ENCODE measurements at places on chromosomes 7 and 10.
A peak's percentile ranks its signal among the peaks of the same experiment; 100 is the strongest.

DNA sequence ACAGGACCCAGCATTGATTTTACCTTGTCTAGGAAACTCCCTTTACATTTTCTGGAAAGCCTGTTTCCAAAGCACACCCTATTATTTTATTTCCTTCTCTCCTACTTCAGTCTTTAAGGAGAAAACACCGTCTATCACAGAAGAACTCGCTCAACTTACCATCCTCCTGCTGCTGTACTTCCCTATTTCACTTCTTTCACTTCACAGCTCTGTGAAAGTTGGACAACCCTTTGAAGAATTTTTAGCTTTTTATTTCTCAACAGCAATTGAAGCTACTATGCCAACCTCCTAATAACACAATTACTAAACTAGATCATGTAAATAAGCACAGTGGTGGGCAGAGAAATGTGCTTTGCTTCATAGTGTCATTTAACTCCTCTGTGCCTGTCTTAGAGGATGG, 166.5 kb downstream of the TFEC start:
- DNase-seq, result no peak

DNA sequence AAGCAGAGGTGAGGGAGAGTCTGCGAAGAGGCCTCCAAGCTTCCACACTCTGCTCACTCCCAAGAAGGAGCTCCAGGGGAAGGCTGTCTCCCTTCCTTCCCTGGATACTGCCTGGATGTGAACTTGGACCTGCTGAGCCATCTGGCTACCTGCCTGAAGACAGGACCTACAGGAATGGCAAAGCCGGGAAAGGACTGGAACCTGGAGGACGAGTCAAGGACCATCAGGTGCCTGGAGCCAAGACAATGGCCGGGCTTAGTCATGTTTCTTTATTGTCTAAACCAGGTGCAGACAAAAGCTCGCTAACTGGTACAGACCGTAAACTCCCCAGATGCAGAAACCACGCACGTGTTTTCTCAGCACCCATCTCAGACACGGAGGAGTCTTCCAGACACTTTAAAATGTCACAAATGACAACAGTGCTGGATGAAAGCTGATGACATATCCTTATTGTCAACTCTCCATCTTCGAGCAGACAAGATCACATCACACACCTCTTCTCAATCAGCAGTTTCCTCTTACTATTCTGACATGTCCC, 12.1 kb downstream of the ASB13 start:
- DNase-seq, result no peak

GRCh38 chr10:27638071-27638750, 107.4 kb downstream of the MKX start:
- no peak for DNase-seq

DNA sequence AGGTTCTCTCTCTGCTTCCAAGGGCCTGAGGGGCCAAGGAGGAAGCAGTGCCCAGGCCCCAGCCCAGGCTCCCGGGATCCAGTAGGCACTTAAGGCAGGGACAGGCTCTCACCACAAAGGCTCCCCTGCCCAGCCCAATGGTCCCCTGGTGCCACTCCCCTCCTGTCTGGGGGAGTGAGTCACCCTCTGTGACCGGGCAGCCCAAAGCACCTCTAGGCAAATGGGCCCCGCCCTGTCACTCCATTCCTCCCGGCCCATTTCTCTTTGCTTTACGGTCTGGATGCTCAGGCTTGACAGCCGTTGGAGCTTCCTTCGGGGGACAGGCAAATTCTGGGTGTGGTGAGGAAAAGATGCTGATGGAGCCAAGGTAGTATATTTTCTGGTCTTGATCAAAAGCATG, at the start of gene CALHM3:
Gene CALHM3 (minus strand): TSS at position 106 of the 400 bp plus-strand sequence. CDS start 208 bp downstream, outside the sequence.
- DNase-seq, result no peak

- peak; percentile 16 for DNase-seq
Observed at GRCh38 chr10:74244097-74244685, 93.2 kb downstream of the ADK start.

- DNase-seq, result no peak
Observed at GRCh38 chr7:95871896-95872295, 99.5 kb downstream of the DYNC1I1 start.

DNA sequence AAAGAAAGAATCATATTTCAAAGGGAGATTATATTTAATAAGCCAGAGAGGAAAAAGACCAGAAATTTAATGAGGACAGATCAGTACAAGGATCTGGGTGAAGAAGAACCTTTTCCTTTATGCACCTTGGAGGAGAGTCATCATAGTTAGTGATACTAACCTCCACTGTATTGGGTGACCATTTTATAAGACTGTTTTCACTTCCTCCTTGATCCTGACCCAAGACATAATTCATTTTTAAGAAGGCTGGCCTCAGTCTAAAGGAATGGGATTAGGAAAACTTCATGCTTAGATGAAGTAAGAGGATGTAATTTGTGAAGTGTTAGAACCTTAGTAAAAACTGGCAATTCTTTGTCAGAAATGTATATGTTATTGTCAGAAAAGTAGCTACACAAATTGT, 68.6 kb downstream of the ADAM22 start:
- DNase-seq, result no peak

- no peak for DNase-seq
Observed at GRCh38 chr10:129446183-129446581, 20.9 kb upstream of the MGMT start.

DNA sequence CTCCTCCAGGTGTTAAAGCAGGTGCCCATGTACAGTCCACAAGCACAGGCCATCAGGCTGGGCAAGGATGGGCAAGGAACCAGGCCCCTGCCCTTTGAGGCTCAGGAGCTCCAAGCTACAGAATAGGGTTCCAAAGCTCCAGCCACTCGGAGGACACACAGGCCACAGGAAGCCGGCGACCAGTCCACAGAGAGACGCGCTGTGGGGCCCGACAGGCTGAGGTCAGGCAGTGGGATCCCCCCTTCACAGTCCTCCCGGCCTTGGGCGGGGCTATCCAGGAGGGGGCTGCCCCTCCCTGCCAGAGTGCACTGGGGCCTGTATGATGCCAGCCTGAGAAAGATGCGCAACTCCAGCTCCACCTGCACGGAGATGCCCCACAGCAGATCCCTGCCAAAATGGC, 34.0 kb downstream of the MAD1L1 start:
- DNase-seq, result no peak

DNA sequence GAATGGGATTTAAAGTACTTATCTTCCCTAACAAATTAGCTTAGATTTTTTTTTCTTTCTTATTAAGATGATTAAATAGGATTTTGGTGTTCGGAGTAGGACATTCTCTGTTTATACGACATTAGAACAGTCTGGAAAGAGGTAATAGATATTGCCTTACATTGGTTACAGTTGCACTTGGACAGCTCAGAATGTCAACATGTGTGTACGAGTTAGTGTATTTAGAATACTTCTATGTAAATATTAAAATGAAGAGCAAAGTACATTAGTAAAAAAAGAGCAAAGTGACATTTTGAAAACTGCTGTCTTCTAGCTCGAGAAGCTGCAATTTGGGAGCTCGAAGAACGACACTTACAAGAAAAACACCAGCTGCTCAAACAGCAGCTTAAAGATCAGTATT, 51.5 kb downstream of the SLK start:
- DNase-seq, result no peak

- peak; percentile 77 for DNase-seq
Observed at GRCh38 chr7:79664884-79665676, 211.6 kb upstream of the MAGI2 start.

DNA sequence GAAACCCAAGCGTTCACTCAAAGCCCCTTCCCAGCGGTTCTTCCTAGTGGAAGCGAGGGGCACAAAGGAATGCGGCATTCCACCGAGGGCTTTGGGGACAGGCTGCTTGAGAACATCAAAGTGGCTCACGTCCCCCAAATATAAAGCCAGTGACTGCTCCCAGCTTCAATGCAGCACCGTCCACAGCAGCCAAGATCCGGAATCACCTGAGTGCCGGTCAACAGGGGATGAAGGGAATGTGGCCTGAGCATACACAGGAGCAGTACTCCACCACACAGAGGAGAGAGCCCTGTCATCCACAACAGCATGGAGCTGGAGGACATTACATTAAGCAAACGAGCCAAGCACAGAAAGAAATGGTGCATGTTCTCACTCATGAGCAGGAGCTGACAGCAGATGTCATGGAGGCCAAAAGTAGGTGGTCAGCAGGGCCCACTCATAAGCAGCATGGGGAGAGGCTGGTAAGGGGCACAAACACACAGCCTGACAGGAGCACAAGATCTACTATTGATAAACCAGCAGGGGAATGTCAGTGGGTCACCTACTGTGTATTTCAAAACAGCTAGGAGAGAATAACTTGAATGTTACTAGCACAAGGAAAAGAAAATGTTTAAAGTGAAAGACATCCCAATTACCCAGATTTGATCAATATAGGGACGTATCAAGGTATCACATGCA, 79.5 kb downstream of the DIP2C start:
- no peak for DNase-seq

GRCh38 chr7:42924223-42924838, 7.6 kb downstream of the PSMA2 start:
- no peak for DNase-seq

DNA sequence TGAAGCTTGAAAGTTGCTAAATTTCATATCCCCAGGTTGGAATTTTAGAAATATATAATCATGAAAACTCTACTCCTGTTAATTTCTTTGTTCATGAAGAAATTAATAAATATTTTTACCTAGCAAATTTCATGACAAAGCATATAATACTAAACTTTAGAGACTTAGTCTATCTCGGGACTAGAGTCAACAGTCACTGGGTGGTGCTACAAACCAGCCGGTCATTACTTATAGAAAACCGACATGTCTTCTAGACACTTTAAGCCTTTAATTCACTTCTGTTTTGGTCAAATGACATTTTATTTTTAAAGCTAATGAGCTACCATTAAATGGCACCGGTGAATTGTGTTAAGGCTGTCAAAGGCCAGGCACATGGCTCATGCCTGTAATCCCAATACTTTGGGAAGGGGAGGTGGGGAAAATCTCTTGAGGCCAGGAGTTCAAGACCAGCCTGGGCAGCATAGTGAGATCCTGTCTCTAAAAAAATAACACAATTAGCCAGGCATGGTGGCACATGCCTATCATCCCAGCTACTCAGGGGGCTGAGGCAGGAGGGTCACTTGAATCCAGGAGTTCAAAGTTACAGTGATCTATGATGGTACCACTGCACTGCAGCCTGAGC, 270.1 kb downstream of the CACNA2D1 start:
- DNase-seq, result no peak
